ENCODE measurements at places on chromosomes 11 and 22.

DNA sequence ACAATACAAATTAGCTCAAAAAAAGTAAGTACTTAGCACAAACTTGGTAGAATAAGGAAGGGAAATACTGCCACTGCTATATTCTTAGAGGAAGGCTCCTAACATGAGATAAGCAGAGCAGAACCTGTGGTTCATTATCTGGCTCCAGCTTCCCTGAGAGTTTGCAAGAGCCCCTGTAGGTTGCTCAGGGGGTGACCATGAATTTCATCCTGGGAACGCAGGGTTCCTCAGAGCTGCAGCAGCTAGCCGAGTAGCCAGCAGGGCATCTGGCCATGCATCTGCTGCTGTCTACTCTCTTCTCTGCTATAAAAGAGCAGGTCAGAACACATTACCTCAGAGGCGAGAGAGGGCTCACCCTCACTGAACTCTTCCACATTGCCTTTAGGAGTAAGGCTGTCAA is 67.3 kb downstream of the TRPC6 start:
- DNase-seq = no peak

DNA sequence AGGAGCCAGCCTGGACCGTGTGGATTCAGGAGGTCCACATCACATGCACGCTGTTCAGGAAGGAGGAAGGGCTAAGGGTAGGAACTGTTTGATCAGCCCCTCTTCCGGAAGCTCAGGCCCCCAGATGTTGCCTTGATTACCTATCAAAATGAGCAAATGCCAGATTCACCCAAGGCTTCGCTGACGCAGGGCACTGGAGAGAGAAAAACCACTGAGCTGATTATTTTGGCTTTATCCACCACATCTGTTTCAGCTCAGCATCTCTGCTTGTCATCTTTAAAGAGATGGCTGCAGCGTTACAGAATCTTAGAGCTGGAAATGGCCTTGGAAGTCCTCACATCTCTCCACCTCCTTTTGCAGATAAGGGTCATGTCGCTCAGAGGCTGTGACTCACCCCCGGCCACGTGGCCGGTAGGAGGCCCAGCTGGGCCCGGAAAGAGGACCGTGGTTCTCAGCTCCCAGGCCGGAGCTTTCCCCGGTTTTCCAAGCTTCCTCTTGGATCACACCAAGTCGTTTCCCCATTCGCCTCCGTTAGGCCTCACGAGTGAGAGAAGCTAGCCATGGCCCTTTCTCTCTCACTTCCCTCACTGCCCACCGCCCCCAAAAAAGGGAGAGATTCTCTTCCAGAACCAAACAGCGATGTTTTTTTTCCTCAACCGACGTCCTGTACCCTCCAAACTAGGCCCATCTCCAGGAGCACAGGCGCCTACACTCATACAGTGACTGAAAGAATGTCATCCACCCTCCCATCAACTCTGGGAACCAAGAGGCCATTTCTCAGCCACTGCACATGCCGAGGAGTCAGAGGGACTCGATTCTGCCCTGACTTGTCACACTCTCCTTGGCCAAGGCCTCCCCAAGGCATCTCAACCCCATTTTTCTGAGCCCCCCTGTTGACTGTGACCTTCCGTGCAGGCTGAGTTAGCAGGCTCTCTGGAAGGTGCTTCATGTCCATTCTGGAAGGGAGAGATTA is 37.6 kb downstream of the LIF start:
- no peak for DNase-seq

DNA sequence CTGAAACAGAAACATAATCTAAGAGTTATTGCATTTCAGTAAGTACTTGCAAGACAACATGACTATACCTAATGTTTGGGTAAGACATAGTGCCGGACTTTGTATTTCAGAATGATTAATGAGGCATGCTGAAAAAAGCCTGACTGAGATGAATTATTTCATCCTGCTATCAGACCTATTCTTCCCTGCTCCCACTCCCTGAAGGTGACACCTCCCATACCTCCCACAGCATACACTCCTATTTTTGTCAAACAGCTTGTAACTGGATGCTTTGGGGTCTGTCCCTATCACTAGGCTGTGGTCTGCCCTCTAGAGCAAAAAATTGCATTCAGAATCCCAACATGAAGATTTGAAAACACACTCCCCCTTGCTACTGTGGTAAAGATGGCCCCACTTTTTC is 10.9 kb upstream of the SCN3B start:
- DNase-seq = no peak

DNA sequence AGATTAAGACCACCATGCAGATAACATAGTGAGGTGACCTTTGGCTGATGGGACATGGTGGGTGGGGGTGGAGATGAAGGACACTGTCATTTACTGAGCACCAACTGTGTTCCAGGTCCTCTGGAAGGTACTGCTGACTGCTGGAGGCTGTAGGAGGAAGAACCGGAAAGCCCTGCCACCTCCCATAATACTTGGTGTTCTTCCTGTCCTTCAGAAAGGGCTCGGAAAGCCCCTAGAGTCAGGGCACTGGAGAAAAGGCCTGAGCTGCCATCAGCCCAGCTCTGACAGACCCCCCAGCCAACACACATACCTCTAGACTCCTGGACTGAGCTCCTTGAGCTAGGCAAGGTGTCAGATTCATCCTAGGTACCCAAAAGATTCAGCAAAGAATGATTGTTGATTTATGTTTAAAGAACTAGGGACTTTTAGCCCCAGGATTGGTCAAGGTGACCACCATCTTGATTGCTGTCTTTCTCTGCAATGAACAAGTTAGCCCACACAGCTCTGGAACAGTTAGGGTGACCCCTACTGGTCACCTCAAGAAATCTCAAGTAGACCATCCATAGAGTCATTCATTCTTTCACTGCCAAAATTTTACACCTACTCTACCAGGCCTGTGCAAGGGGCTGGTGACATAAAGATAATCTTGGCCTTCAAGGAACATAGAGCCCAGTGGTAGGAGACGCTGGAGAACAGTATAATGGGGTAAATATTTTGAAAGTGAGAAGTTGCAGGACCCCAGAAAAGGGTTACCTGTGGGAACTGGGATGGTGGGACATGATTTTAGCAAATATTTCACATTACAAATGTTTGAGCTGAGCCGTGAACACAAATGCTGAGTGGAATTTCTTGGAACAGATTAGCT is 39.4 kb downstream of the IRAG1 start:
- no peak for DNase-seq

DNA sequence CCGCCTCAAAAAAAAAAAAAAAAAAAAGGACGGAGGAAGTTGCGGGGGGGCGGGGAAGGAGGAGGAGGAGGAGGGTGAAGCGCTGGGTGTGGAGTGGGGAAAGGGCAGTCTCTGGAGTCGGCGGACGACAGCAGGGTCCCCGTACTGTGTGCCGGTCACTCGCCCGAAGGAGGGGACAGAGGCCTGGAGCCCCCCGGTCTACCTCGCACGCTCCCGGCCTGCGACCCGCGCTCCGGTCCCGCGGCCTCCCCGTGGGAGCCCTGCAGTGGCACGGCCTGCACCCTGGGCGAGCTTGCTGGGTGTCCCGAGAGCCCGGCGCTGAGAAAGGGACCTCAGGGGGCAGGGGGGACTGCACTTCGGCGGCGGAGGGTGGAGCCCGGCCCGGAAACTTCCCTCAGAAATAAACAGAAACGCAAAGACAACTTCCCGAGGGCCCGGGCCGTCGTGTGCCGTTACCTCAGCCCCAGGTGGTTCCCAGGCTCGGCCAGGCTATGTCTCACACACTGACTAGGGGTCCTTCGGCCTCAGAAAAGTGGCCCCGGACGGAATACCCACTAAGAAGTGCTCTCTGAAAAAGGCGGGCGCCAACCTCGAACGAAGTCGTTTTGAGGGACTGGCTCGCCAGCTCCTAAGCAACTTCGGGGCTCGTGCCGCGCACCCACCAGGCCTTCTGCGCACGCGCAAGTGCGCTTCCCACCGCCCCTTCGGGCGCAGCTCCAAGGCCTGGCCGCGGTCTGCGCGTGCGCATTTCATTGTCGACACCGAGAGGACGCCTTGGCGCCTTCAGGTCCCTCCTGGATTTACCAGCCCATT is at the start of gene MAJIN:
Gene MAJIN, minus strand, starts transcription at position 688 of the 813 bp plus-strand sequence. CDS start 12,703 bp downstream, outside the sequence.
- DNase-seq = peak; percentile 50

DNA sequence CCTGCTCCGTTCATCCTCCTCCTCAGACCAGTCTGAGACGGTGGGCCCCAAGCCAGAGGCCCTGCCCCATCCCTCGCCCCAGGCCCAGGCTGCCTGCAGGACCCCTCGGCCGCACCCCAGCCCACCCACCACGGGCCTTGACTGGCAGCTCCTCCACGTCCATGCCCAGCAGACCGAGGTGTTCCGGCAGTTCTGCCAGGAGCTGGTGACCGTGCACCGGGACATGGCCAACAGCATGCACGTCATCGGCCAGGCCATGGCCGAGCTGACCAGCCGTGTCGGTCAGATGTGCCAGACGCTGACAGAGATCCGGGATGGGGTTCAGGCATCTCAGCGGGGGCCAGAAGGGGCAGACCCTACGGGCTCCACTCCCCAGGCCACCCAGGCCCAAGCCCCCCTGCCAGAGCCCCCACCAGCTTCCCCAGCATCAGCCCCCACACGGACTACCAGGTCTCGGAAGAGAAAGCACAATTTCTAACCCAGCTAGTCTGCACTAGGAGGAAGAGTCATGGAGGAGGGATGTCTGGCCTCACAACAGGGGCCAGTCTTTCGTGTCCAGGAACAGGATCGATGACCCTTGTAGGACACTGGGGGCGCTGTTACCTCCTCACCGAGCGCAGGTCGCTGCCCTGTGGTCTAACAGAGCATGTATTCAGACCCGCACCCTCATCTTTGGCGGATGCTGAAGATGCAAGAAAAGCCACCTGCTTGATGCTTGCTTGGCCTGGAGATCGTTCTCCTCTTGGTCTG is 66.3 kb downstream of the PRDM11 start:
- no peak for DNase-seq

Data from fibroblast of skin of left quadriceps (primary cell).